ENCODE measurements at places on chromosomes 5 and 9.

DNA sequence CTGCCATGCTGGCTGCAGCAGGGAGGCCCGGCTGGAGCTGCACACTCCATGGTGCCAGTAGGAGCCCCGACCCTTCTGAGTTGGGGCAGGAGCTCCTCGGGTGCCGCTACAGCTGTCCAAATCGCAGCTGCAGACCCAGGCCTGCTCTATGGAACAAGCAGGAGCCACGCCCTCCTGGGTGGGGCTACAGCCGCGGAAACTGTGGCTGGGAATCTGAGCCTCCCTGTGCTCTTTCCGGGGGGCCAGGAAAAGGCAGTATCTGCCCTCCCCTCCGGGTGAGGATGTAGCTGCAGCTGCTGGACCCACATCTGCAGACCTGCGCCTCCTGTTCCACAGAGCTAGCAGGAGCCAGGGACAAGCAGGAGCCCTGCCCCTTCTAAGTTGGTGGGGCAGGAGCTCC is 278.9 kb upstream of the ACTBL2 start:
- DNase-seq = no peak

DNA sequence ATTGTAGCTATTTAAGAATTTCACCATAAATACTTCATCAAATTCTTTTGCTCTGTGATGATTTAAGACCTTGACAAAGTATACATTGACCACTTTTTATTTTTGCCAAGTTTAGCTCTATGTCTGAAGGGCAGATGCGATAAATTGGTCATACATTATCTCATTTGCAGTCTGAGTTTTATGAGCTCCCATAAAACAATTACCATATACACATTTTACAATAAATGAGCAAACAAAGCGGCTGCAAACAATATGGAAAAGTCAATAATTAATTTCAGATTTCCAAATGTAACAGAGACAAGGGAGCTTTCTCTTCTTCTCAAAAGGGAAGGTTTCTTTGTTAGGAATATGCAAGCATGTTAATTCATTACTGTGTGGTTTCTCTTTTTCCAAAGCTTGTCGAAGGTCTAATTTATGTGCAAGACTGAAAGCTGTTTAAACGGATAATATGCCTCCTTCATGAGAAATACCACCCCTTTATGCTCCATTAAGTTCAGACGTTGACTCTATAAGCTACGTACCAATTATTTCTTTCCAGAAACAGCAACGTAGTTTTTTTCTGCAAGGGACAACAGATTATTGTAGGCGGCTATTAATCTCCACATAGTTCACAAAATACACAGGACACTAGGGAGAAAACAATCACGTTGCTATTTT is 7.0 kb upstream of the IZUMO3 start:
- DNase-seq = no peak

DNA sequence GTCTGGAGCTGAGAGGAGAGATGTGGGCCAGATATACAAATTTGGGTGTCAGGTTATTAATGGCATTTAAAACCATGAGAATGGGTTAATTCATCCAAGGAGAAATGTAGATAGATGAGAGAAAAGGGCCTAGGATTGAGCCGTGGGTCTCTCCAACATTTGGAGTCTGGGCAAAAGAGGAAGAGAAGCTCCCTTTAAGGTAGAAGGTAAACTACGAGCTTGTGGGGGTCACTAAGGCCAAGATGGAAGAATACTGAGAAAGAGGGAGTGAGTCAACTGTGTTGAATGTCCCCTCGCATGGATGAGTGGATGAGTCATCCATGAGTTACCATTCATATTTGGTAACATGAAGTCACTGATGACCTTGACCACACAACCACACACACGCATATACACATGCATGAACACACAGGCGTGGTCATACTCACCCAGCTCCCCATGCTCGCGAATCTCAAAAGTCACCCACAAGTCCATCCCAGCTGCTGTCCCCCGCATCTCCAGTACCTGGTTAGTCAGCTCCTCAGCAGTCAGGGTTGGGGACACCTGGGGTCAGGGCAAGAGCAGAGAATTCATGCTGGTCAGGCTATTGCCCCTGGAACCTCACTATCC is 6.8 kb upstream of the FCHSD1 start:
- no peak for DNase-seq

DNA sequence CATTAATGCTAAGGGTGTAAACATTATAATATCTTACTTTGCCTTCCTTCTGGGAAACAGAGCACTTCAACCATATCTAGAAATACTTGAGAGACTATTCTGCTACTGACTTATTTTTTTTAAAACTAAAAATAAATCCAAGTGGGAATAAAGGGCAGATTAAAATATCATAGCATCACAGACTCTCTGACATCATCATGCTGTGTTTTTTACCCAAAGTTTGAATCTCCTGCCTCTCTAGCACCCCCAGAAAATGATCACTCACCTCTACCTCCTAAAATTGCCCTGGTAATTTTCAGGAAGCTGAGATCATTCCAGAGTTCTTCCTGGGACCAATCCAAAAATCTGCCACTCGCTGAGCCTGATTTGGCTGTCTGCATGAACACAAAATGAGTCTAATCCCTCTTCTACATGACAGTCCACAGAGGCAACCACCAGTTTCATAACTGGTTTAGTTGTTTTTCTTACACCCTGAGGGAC is 813.8 kb upstream of the DMAC1 start:
- DNase-seq = no peak

GRCh38 chr5:95932941-95933340 is 28.7 kb downstream of the ELL2 start:
- DNase-seq = no peak

DNA sequence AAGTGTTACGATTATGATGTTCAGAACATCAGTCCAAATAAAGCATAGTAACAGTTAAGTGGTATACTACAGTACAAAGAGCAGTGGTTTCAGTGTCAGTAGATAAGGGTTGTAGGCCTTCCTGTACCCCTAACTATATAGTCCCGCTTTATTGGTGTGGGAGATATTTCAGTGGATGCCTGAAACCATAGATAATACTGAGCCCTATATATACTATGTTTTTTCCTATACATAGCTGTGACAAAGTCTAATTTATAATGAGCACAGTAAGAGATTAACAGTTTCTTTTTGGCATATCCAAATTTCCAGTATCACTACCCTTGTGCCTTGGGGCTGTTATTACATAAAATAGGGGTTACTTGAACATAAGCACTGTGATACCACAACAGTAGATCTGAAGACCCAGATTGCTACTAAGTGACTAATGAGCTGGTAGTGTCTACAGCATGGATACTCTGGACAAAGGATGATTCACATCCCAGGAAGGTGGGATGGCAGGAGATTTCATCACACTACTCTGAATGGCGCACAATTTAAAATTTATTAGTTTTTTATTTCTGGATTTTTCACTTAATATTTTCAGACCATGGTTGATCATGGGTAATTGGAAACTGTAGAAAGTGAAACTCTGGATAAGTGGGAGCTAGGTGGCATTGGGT is 119.3 kb downstream of the RPS23 start:
- no peak for DNase-seq

DNA sequence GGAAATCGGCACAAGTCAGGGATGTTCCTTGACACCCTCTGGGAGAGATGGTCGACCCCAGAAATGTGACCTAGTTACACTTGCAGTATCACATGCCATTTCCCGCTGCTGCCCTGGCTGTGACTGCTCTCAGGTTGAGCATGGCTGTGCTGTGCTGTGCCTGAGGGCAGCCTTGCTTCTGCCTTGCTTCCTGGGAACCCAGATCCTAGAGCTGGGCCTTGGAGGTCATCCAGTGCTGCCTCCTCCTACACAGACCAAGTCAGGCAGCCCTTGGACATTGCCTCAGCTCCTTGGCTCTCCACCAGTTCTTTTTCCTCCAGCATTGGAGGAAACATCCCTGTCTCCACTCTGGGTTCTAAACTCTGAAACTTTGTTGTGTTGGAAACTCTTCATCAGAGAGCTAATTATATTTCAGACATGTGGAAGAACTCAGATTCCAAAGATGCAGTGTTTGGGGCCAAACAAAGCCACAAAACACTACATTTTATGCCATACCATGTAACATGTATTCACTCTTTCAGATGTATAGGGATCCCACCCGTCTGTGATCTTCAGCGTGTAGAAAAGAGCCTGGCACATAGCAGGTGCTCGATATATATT is 6.1 kb downstream of the MAMDC2 start:
- no peak for DNase-seq

DNA sequence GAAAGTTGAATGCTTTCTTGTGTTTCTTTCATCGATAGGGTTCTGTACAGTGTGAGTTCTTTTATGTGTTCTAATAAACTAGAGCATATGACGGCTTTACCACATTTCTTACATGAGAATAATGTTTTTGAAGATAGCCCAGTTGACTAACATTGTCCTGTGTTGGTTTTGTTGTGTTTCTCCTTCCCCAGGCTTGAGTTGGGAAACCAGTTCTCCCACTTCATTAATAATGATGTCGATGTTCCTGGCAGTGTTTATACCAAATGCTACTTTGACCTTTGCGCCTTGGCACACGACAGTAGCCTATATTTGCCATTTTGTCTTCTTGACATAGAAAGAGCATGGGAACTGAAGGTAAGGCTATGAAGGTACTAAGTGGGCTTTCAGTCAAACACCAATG is 14.4 kb upstream of the ZNF782 start:
- no peak for DNase-seq

- DNase-seq = no peak
Measured at GRCh38 chr5:53965459-53965858, 344.9 kb downstream of the ARL15 start.

- no peak for DNase-seq
Measured at GRCh38 chr9:122346478-122347347, 24.1 kb upstream of the PTGS1 start.

DNA sequence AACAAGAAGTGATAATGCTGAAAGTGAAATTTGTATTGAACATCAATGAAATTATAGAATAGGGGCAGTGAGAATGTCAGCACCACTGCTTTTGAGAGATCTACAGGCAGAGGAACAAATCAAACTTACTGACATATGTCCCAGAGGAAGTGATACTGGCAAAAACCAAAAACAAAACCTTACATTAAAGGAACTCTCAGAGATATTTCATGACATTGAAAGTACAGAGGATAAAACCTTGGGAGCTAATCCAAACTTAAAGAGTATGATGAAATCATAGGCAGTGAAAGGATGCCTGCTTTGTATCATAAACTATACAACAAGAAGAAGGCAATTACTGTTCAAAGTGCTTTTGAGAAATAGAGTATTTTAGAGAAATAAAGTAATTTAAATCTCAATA is 90.4 kb upstream of the SV2C start:
- DNase-seq = no peak
